ENCODE measurements at places on chromosomes 7 and 10. TPM values are rescaled to one million over a fixed set of nuclear protein-coding genes. Genes with fewer than 3 reads are reported as not detected.

Gene FBXL13
- 0.99 TPM for total RNA-seq

Gene HOXA9
- total RNA-seq, result 0.15 TPM

Gene MTG1
- 21.5 TPM for total RNA-seq

Gene FEZF1
- total RNA-seq, result not detected

Gene ADIRF
- total RNA-seq, result 195 TPM

Gene ODAD2
- under 0.01 TPM for total RNA-seq

Gene FGFR2
- total RNA-seq, result 0.17 TPM

Gene PITX3
- total RNA-seq, result 0.17 TPM

Gene FANK1
- total RNA-seq, result 1.3 TPM

Gene OR6B1
- total RNA-seq, result not detected

Gene TAS2R40
- total RNA-seq, result not detected

Gene PDZD7
- 1.6 TPM for total RNA-seq

Gene CYP3A4
- not detected for total RNA-seq

Gene STK31
- not detected for total RNA-seq

Gene APBB1IP
- 6.3 TPM for total RNA-seq

Gene ZNF425
- 7.4 TPM for total RNA-seq

Gene LBX1
- not detected for total RNA-seq

Measured in smooth muscle cell of trachea (primary cell).